ENCODE measurements at places on chromosomes 1 and 21. TPM values are rescaled to one million over a fixed set of nuclear protein-coding genes. Genes with fewer than 3 reads are reported as not detected.

Gene OSCP1
- total RNA-seq = 5.8 TPM

Gene KCNN3
- total RNA-seq = 0.36 TPM

Gene GBP5
- not detected for total RNA-seq

Gene C1orf167
- total RNA-seq = not detected
